Osteocyte (in vitro differentiated cells): ENCODE measurements at places on chromosomes 12 and 14.

- DNase-seq = no peak
These were observed 5.3 kb downstream of the TMEM253 start for GRCh38 chr14:21106176-21106497.

- no peak for DNase-seq
These were observed 198.4 kb upstream of the ATXN7L3B start for GRCh38 chr12:74339211-74339610.

GRCh38 chr12:77488041-77488620, 342.6 kb upstream of the NAV3 start:
- DNase-seq = no peak

GRCh38 chr14:51776102-51776894, 84.1 kb upstream of the GNG2 start:
- no peak for DNase-seq

GRCh38 chr12:111589601-111590000, 9.5 kb downstream of the ATXN2 start:
- no peak for DNase-seq
